Effector memory CD8-positive, alpha-beta T cell (primary cell): ENCODE measurements at places on chromosomes 5 and 9.

- no peak for DNase-seq
Observed at GRCh38 chr9:125141251-125141650, 2.1 kb downstream of the SCAI start.

DNA sequence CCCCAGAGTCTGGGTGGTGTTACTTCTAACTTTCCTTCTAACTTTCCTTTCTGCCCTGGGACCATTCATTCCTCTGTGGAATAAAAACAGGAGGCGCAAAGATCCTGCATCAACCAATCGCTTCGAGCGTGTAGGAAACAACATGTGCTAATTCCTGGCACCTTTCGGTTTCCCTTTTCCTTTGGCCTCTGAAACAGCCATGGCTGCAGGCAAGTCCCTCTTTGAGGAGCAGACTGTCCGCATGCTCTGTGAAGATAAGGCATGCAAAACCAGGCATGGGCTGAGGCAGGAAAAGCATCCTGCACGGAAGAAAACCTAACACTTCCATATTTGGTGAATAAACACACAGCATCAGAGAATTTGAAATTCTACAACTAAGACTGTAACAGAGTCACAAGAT is 128.3 kb downstream of the HSD17B3 start:
- DNase-seq = no peak

- no peak for DNase-seq
Observed at GRCh38 chr9:128055344-128056040, 11.6 kb downstream of the NAIF1 start.

- DNase-seq = no peak
Observed at GRCh38 chr5:169175733-169176132, 125.2 kb downstream of the SLIT3 start.

DNA sequence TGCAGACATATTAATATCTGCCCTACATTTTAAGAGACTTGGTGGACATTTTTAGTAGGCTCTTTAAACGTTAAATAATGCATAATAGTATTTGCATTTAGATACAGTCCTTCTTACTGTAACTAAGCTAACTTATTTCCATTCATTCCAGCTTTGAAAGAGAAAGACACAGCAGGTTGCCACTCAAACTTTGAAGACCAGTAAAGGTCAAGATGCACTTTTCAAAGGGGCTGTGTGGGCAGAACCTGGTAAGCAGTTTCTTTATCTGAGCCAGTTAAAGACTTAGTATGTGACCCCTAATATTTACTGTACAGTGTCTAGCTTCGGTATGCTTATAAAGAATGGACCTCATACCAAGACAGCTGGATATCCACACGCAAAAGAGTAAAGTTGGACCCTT is 20.8 kb downstream of the PLGRKT start:
- no peak for DNase-seq

- no peak for DNase-seq
Observed at GRCh38 chr5:66616520-66617225, 20.5 kb downstream of the MAST4 start.

DNA sequence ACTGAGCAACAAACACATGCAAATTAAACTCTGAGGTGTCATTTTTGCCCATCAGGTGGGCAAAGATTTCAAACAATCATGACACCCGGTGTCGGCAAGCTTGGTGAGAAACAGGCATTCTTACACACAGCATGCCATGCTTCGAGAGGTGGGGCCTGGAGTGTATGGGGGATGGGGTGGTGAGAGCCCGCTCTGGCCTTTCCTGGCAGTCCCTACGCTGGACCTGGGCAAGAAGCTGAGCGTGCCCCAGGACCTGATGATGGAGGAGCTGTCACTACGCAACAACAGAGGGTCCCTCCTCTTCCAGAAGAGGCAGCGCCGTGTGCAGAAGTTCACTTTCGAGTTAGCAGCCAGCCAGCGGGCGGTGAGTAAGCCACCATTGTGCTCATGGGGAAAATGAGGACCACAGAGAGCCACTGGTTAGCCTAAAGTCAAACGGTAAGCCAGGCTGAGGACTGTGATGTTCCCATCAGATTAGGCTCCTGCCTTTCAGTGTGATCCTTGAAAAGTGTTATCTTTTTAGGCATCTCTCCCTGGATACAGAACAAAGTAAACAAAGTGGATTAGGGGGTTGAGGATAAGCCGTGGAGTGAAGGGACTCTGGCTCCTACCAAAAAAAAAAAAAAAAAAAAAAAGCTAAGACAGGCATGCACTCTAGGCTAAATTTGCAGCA is 9.4 kb downstream of the MYOZ3 start:
- no peak for DNase-seq

DNA sequence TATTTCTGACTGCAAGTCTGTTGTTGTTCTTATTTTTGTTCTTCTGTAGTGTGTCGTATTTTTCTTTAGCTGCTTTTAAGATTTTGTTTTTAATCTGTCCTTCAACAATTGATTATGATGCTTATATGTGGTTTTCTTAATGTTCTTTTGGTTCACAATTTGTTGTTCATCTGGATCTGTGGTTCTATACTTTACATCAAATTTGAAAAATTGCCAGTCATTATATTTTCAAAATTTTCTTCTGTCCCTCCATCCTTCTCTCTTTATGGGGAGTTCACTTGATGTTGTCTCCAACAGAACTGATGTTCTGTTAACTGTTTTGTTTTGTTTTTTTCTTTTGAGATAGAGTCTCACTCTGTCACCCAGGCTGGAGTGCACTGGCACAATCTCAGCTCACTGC is 378.5 kb upstream of the CD180 start:
- no peak for DNase-seq

DNA sequence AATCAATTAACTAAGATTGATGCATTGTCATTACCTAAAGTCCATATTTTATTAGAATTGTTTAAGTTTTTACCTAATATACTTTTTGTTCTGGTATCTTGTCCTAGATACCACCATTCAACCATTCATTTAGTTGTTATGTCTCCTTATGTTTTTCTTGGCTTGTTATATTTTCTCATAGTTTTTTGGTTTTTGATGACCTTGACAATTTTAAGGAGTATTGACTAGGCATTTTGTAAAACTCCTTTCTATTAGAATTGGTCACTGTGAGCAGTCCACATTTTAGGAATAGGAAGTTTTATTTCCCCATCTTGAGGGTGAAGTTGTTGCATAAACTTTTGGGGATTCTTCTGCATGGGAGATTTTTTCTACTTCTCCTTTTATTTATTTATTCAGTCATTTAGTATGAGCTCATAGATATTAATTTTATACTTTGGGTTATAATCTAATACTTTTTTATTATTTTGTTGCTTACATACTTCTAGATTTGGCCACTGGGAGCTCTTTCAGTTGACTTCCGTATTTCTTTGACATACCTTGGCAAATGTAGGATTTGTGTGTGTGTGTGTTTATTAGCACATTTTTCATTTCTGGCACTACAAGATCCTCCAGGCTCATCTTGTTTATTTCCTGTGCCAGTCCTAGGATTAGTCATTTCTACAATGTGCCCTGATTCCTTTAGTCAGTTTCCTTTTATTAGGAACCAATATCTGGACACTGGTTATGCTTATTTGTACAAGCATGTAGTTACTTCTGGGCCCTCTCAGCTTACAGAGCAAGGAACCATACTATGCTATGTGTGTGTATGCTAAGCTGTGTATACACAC is 134.9 kb upstream of the CDKN2B start:
- DNase-seq = no peak

- DNase-seq = no peak
Observed at GRCh38 chr9:132241840-132242620, 80.2 kb downstream of the NTNG2 start.

DNA sequence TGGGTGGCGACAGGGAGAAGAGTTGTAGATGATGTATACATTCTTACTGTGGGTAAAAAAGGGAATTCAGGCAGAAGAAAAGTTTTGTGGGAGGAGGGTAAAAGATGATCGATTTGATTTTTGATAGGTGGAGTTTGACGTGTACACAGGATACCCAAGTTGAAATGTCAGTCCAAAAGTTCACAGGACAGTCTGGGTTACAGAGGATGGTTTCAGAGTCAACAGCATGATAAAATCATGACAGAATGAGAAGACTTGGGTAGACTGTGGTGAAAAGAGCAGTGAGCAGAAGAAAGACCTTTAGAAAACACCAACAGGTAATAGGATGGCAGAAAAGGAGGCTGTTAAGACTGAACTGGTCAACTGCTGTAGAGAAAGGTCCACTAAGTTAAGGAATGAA is 72.2 kb upstream of the FRRS1L start:
- DNase-seq = no peak

GRCh38 chr5:164869325-164869724 is 1363.9 kb downstream of the MAT2B start:
- DNase-seq = no peak

DNA sequence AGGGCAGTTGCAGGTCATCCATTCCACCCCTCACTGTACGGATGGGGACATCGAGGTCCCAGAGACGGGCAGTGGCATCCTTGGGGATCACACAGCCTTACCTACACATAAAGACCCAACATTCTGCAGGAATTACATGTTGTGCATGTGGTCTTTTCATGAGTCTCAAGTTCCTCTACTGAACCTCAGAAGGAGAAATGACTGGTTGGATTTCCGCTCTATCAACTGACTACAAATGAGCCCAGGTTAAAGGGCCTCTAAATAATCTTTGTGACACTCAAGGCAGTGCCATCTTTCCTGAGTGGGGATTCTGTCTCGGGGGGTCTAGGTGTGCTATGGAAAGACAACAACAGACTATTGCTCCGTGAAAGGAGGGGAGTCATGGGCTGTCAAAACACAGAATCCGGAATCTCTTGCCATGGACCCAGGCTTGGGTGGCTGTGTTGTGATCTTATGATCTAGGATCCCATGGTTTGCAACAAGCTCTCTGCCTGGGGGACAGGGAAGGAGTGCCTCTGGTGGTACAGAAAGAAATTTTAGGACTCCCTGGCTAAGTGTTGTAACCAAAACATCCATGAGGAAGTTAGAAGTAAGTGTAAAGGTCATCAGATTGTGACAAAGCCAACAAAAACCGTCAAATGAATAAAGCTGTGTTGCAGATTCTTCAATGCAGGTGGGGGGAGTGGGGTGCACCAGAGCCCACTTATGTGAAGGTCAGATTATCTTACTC is 1.9 kb upstream of the SLC31A2 start:
- DNase-seq = no peak

DNA sequence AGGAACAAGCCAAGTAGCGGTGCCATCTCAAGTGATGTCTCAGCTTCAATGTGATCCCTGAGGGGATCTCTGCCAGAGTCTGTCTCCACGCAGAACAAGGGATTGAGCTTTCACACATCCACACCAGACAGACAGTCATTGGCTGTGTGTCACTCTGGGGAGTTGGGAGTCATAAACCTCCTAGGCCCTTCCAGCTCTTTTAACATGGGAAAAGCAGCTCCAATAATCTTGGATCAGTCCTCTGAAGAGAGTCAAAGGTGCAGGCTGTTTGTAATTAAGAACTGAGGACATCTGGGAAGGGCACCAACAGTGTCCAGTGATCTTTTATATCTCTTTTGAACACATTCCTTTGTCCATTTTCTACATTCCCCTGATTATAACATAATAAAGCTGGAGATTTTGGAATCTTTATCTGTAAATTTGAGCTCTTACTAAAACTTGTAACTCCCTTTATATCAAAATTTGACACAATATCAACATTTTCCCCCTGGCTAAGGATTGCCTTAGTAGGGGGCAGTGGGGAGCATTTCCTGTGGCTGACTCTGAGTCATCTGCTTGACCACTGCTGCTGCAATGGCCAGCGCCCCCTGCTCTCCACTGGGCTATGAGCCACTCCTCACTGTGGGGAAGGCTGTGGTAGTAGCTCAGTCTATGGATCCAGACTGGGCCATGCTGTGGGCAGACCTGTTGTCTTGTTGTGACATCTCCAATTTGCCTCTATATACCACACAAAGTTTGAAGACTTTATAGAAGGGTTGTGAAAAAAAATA is 284.4 kb downstream of the OSTF1 start:
- DNase-seq = no peak

DNA sequence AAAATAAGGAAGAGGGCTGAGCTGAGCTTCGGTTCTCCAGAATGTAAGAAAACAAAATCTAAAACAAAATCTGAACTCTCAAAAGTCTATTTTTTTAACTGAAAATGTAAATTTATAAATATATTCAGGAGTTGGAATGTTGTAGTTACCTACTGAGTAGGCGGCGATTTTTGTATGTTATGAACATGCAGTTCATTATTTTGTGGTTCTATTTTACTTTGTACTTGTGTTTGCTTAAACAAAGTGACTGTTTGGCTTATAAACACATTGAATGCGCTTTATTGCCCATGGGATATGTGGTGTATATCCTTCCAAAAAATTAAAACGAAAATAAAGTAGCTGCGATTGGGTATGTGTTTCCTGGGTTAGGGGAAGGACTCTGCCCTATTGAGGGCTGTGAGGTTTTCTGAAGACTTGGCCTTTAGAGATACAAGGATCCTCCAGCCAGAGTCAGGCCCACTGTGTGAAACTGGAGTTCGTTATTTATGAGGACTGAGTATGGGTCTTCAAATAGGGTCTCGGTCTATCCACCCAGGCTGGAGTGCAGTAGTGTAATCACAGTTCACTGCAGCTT is 3.8 kb downstream of the EGR1 start:
- DNase-seq = no peak

GRCh38 chr9:5884191-5884590 is 6.5 kb upstream of the MLANA start:
- DNase-seq = no peak

DNA sequence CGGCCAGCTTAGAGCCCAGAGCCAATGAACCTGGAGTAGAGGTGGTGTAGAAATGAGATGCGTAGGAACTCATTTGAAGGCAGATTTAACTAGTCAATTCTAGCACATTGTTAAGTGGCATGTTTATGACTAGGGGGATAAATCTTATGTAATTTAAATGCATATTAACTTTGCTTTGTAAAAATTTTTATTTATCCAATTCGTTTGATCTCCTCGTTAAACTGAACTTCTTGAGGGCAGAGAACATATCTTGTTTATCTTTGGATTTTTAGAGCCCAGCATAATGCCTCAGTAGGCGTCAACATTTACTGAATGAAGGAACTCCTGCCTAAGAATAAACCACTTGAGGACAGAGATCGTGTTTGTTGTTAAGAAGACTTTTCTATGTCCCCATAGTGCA is 41.1 kb upstream of the ACOT12 start:
- no peak for DNase-seq

DNA sequence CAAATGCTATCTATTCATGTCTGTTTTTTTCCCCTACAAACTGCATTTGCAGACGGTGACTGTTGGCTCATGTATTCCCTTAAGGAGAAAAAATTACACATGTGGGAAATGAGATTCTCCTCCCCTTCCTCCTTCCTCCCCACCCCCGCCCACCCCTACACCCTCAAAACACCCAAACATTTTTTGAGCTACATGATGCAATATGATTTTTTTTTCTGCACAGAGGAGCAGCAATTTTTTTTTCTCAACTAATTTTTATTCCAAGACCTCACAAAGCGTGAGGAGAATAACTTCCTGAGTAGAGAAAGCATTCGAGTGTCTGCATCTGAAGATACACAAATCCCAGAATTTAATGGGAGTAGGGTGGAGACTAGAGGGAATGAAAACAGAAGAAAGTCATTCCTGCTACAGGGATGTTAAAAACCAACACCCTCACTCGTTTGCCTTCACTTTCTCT is 118.1 kb downstream of the PRDM6 start:
- no peak for DNase-seq

DNA sequence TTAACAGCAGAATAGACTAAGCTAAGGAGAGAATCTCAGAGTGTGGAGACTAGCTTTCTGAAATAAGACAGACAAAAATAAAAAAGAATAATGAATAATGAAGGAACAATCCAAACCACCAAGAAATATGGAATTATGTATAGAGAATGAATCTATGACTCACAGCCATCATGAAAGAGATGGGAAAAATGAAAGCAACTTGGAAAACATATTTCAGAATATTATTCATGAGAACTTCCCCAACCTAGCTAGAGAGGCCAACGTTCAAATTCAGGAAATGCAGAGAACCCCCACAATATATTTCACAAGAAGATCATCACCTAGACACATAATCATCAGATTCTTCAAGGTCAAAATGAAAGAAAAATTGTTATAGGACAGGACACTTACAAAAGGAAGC is 349.0 kb upstream of the MPDZ start:
- DNase-seq = no peak
